ENCODE measurements at places on chromosomes 16 and 17.

- no peak for DNase-seq
Observed at GRCh38 chr17:47841488-47842291, 617 bp upstream of the SCRN2 start.

DNA sequence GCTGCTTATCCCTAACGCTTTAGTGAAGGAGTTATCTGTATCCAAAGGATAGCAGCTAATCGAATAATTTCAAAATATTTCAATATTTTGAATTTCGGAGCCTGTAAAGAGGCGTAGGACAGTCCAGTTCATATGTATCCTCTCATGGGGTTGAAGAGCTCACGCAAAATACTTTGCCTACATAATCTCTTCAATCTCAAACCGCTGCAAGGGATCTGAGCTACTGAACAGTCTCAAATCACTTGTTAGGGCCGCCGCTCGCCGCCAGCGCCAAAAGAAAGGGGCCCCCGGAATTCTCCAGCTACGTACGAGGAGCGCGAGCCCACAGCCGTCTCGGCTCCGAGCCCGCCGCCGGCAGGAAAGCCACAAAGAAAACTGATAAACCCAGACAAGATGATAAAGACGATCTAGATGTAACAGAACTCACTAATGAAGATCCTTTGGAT is 601 bp upstream of the RFWD3 start:
- DNase-seq: peak; percentile 57

DNA sequence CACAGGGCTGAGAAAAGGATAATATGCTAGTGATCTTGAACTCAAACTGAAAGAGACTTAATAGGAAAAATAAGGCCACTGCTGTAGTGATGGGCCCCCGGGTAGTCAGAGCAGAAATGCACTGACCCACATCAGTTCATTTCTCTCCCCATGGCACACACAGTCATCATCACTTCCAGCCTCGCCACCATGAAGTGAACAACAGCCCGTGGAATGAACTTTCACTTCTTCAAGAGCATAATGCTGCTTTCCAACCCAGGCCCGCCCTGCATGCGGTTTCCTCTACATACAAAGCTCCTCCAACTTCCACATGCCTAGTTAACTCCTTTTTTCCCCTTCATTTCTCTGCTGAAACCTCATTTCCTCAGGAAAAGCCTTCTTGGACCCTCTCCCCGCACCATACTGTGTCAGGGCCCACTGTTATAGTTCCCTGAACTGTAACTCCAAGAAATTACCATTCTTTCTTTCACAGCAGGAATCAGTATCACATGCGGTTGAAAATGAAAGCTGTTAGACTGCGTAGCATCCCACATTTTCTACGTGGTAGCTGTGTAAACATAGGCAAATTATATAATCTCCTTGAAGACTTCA is 65.8 kb upstream of the SMIM36 start:
- peak; percentile 61 for DNase-seq

DNA sequence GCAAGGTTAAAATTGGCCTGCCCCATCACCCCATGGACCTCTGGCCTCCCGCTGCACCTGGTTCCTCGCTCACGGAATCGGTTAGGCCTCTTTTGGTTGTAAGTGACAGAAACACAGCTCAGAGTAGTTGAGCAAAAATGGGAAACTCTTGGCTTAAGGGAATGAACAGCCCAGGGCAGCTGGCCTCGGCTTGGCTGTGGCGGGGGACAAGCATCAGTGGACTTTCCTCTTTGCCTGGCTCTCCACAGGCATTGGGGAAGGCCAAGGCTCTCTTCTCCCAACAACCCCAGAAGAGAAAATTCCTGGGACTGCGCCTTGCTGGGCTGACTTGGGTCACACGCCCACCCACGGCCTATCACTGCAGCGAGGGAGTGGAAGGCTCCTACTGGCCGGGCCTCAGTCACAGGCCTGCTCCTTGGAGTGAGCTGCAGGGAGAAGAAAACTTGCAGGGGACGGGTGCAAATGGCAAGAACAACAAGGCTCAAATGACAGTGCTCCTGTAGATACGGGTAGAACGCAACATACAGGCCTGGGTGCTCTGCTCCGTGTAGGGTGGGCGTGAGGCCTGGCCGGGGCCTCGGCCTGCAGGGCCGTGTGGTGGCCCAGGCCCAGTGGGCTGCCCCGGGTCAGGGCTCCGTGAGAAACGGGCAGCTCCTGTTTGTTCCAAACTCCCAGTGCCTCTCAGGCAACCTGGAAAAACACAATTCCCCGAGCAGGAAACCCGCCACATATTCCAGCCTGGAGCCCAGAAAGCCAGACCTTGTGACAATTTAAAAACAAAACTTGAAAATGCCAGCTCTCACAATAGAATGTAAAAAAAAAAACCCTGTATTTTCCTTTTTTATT is 25.0 kb upstream of the ATP2A3 start:
- peak; percentile 81 for DNase-seq

DNA sequence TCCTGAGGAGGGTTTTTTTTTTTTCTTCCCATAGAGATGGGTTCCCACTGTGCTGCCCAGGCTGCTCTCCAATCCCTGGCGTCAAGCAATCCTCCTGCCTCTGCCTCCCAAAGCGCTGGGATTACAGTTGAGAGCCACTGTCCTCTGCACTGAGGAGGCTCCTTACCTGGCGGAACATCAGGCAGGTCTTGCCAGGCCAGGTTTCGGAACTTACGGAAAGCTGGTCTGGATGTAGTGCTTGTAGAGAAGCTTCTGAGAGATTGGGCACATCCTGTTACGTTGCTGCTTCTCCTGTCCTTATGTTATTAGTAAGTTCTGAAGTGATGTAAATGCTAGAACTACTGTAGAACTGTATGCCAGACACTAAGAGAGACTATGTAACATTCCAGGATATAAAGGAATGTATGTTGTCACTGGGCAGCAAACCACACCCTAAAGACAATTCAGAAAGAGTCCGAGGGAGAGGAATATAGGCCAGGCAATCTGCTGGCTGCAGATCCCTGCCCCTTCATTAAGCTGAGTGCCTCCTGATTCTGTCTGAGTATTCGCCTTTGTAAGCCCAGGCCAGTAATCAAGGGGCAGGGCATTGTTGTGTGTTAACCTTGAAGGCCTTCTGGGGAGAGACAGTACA is 21.1 kb downstream of the ETV4 start:
- no peak for DNase-seq
